ENCODE measurements at places on chromosomes 2 and 18.

- no peak for DNase-seq
Observed at GRCh38 chr2:167689444-167689843, 558.0 kb downstream of the STK39 start.

GRCh38 chr2:145961846-145962245, 1441.9 kb upstream of the ZEB2 start:
- no peak for DNase-seq

- DNase-seq, result no peak
Observed at GRCh38 chr2:221402072-221402471, 170.0 kb downstream of the EPHA4 start.

- DNase-seq, result no peak
Observed at GRCh38 chr2:195296490-195296889, 360.5 kb upstream of the SLC39A10 start.

DNA sequence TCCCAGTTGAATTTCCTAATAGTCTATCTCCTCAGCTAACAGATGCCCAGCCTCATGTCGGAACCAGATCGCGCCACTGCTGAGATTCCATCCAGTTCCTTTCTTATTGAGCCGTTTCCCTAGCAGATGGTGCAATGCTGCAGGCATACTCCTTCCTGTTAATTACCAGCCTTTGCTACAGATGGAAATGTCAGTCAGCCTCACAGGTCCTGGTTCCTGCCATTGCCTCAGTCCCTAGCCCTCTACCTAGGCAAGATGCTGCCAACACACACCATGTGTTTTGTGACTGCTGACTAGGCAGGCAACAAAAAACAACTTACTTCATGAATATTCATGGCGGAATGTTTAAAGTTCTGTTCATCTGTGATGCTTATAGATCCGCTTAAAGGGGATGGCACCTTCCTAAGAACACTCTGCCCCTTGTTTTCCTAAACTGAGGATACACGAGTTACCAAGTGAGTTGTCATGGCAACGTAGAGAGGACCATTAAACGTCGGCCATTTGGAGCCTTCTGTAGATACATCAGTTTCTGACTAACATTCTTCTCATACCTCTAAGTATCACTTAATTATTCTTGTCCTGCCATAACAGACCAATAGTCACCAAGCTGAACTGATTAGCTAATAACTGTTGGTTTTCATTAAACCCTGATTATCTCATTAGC, 749.5 kb downstream of the RNF144A start:
- DNase-seq, result no peak

GRCh38 chr2:206462240-206462854, 19.0 kb downstream of the ADAM23 start:
- DNase-seq, result no peak

GRCh38 chr2:239381709-239382134, 19.1 kb downstream of the HDAC4 start:
- no peak for DNase-seq
